NCI-H1436 (cell line): ENCODE measurements at places on chromosomes 11 and 22.

- DNase-seq = no peak
These were observed 38.8 kb upstream of the TOLLIP start for GRCh38 chr11:1348146-1348795.

- no peak for DNase-seq
These were observed 49.4 kb upstream of the JAM3 start for GRCh38 chr11:134019500-134019899.

GRCh38 chr22:37627545-37627944, 11.9 kb upstream of the SH3BP1 start:
- no peak for DNase-seq

DNA sequence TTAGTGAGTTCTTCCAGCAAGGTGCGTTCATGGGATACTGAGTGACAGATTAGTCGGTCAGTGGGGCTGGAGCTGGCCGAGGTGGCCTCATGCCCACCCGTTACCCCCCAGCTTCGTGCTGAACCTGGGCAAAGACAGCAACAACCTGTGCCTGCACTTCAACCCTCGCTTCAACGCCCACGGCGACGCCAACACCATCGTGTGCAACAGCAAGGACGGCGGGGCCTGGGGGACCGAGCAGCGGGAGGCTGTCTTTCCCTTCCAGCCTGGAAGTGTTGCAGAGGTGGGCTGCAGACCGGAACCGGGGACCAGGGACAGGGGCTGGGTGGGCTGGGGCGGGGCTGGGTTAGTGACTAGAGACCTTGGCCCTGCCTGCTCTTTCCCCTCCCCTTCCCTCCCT, 2.9 kb downstream of the LGALS1 start:
- no peak for DNase-seq

DNA sequence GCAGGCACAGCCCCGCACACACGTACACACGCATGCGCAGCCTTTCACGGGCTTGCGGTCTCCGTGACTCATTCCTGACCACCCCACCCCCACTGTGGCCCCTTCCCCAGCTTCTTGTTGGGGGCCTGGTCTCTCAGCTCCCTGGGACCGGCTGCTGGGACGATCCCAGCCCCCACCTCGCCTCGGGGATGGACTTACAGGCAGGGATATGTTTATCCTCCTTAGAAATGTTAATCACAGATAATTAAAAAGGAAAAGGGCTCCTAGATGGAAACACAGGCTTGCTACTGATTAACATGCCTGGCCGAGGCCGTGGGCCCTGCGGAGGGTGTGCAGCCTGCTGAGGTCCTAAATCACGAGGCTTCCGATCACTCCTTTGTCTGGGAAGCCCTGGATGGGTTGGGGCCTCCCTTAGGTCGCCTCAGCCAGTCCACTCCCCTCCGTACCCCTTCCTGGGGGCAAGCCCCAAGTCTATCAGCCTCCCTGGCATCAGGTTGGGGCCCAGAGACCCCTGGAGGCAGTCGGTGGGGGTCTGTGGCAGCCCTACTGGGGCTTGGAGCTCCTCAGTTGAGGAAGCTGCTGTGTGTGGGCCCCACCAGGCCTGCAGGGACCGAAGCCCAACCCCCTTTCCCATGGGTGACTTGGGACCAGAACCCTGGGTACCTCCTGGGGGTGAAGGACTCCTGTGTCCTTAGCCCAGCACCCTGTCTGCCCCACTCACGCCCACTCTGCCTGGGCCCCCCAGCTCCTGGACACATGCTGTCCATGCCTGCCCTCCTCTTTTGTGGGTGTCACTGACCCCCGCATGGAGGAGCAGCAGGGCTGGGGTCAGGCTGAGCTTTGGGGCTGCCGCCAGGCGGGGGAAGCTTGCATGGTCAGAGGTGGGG, 20.6 kb downstream of the TSPAN4 start:
- no peak for DNase-seq

DNA sequence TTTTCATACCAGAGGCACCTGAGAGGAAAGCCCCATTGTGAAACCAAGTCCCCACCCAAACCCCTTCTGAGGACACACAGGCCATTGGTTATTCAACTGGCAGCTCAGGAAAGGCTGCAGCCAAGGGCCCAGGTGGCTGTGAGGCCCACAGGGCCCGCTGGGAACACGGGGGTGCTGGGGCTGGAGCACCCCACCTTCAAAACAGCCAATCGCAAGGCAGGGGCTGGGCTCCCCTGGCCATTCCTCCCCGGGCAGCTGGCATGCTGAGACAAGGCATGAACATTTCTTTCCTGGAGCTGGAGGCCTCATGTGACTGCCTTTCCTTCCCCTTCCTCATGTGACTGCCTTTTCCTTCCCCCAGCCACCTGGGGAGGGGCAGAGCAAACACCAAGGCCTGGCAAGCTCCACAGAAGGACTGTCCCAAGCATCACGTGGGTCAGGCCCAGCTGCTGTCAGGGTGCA, 76.9 kb downstream of the PIWIL3 start:
- DNase-seq = peak; percentile 5

DNA sequence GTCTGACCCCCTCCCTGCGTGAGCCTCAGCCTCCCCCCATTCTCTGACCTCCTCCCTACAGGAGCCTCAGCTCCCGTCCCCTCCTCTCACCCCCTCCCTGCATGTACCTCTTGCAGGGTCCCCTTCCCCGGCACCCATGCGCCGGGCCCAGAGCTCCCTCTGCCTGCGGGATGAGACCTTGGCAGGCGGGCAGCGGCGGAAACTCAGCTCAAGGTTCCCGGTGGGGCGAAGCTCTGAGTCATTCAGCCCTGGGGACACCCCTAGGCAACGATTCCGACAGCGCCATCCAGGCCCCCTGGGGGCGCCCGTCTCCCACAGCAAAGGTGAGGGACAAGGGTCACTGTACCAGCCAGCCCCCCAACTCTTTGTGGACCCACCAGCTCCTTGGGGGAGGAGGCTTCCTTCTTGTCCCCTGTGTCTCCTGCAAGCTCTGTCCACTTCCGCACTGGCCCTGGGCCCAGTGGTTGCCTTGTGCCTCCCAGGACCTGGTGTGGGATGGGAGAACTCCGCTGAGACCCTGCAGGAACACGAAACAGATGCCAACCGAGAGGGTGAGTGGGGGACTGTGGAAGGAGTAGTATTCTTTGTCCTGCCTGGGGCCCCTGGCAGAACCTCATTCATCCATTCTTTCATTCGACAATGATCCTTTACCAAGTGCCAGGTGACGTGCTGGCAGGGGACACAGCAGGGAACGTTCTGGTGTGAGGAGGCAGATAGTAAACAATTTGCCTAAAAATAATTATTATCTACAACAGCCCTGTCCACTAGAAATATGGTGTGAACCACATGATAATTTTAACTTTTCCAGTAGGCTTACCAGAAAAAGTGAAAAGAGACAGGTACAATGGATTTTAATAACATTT, 3.7 kb upstream of the RPS6KA4 start:
- DNase-seq = peak; percentile 82

DNA sequence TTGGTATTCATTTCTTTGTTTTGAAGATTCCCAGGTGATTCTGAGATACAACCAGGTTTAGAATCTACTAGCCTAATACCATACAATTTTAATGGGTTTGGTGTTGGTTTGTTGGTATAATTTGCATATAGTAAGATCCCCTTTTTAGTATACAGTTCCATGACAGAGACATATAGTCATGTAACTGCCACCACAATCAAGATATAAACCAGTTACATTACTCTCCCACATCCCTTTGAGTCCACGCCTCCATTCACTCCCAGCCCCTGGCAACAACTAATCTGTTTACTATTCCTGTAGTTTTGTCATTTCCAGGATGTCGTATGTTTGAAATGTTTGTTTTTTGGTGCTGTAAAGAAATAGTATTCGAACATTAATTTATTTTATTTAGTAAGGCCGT, 4.3 kb downstream of the ASRGL1 start:
- DNase-seq = no peak

GRCh38 chr22:20946080-20946986, 20.7 kb upstream of the AIFM3 start:
- DNase-seq = no peak

- no peak for DNase-seq
These were observed 89.9 kb upstream of the AMOTL1 start for GRCh38 chr11:94678236-94678635.

DNA sequence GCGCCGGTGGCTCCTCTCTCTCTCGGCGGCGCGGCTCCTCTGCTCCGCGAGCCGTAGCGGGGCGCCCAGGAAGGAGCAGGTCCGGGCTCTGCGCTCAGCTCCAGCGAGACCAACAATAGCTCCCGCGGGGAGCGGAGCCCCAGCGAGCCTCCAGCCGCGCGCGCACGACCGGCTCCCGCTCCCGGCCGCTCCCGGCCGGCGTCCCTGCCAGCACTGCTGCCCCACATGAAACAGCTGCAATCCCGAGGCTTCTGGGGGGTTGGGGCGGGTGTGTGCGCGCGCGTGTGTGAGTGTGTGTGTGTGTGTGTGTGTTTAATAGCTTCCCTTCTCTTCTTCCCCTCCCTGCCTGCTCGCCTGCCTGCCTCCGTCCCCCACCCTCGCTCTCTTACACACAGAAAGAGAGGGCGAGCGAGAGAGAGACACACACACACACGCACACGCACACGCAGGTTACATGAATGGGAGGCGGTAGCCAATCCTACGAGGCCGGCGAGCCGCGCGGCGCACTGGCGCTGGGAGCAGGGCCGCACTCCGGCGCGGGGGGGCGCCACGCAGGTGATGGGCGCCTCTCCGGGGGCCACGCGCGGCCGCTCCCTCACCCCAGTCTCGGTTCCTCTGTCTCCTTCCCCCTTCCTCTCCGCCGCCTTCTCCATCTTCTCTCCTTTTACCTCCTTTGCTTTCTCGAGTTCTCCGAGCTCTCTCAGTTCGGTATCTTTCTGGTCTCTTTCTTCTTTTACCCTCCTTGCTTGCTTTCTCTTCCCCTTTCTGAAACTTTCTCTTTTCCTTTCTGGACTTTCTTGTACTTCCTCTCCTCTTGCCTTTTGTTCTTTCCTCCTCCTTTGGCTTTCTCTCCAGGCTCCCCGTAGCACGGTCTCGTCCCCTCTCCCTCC, at the start of gene TENM4:
Gene TENM4, minus strand, starts transcription at position 460 of the 890 bp plus-strand sequence. CDS start 371,086 bp downstream, outside the sequence.
- DNase-seq = no peak

DNA sequence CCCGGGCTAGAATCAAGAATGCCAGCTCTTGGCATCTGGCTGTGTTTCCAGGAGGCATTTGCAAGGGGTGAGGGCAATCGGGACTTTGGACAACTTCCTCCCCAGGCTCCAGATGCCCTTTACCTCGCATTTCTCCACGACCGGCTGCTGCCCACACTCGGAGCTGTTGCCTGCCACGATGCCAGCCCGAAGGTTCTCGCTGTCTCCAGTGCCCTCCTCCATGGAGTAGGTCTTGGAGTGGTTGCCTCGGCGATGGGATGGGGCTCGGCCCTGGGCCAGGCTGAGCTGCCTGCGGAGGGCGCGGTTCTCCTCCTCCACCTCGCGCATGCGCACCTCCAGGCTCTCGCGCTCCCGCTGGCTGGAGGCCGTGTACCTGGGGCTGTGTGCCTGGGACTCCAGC, 270.0 kb downstream of the LARGE1 start:
- no peak for DNase-seq

- no peak for DNase-seq
These were observed 7.0 kb downstream of the THRSP start for GRCh38 chr11:78070621-78071020.

DNA sequence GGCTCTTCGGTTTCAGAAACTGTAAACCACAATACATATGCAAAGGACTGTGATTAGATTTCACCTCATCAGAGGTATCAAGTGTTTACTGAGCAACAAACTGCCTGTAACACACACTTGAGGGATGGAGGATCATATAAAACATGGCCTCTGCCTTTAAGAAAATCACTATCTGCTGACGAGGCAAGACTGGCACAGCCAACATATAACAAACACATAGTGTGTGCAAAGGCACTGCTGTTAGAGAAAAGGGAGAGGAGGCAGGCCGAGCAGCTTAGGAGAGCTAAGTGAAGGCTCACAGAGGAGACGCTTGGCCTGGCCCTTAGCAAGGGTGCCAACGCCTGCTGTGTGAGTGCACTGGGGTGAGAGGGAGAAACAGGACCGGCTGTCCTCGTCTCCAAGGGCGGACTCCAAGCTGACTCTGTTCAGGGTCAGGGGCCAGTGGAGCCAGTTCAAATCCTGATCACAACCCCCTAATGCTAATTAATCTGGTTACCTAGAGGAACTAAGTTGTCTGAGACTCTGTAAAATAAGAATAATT, 48.2 kb downstream of the LRFN4 start:
- peak; percentile 38 for DNase-seq

GRCh38 chr11:22577854-22578253, 47.8 kb downstream of the FANCF start:
- DNase-seq = no peak

DNA sequence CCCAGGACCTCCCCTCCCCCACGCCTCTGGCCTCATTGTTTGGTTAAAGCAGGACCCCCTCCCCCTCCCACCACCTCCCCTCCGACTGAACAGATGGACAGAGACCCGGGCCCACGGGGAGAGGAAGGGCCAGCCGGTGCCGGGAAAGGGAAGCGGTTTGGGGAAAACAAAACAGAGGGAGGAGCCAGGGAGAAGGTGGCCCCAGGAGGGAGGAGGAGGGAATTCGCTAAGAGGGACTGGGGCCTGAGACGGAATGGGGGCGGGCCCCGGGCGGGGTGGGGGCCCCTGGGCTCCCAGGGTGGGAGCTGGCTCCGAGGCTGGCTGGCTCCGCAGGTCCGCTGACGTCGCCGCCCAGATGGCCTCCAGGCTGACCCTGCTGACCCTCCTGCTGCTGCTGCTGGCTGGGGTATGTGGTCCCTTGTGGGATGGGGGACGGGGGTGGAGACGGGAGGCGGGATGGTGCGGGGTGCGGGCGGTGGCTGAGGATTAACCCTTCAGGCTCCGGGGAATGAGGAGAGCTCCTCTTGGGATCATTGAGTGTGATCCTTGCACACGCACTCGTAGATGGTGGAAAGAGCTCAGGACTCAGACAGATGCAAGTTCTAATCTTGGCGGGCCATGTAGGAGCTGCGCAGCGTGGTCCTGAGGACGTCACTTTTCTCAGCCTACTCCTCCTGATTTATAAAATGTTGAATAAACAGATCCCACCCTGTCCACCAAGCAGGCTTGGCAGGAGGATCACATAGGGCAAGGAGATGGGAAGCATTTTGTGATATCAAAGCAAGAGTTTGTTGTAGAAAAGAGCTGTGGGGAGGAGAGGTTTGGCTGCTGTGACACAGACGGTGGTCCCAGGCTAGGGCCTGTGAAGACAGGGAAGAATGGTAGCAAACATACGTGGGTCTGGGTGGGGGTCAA, 688 bp downstream of the SERPING1 start:
- no peak for DNase-seq

- DNase-seq = no peak
These were observed 4.6 kb upstream of the ASCL3 start for GRCh38 chr11:8947230-8947943.

DNA sequence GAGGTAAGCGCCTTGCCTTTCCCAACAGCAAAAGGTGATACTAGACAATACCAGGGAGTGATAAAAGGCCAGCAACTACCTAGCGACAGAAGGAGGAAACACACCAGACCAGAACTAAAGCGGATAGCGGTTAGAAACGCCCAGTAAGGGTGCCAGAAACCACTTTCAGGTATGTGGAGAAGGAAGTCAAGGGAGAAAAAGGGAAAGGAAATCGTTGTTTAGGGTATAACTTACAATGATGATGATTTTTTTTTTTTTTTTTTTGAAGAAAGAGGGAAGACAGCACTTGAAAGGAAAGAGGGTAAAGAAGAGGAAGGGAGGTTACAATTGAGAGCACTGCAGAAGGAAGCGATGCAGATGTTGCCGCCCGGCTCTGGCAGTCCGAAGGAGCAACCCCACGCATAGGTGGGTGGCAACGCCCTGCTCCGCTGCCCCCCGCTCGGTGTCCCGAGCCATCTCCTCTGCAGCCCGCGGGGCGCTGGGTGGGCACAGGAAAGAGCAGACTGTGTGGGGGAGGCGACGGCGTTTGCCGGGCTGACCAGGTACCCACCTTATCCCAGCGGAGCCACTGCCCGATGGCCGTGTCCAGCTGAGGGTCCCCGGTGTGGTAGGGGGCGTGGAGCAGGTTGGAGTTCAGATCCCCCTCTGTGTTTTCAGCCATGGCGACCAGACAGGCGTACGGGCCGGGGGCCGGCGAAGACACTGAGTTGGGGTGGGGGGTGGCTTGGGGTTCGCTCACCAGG, 561 bp downstream of the PGM2L1 start:
- DNase-seq = no peak
